ENCODE measurements at places on chromosomes 3 and 15.

DNA sequence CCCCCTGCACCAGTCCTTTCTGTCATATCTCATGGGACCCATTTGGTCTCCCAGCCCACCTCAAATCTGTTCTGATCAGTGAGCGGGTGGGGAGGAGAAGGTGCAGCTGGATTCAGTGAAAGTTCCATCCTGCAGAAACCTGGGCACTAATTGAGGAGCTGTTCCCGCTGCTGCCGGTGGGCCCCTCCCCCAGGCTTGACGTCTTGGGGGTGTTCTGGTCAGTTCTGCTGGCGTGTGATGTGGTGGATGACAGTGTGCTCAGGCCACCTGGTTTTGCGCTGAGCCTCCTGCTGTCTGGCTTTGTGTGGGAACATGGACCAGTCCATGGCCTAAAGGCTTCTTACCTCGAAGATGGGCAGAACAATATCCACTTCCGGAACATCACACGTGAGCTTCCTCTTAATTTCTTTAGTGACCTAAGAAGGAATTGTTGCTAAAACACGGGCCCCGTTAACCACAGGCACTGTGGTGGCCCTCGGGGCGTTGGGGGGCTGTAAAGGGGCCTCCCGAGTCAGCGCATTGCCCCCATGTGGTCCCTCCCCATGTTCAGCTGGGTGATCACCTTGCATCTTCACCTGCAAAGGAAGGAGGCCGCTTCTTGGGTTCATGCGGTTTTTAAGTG lies 59.7 kb downstream of the RGMA start:
- DNase-seq = no peak

GRCh38 chr3:53102601-53103147 lies 27.6 kb downstream of the RFT1 start:
- no peak for DNase-seq

DNA sequence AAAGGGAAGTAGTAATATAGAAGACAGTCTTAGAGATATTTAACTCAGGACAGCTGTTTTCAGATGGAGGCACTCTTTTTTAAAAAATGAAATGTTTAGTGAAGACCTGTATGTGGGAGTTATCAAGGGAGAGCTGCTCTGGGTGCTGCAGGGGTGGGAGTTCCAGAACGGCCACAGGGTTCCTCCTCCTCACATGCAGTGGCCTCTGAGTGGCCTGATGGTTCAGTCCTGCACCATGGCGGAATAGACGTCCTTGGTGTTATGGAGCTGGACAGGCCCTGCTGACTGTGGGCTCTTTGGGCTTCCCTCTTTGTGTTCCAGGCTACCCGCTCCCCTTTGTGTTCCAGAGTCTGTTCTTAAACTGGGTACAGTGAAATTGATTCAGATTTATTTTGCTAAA lies 126.1 kb downstream of the CHST2 start:
- DNase-seq = no peak

DNA sequence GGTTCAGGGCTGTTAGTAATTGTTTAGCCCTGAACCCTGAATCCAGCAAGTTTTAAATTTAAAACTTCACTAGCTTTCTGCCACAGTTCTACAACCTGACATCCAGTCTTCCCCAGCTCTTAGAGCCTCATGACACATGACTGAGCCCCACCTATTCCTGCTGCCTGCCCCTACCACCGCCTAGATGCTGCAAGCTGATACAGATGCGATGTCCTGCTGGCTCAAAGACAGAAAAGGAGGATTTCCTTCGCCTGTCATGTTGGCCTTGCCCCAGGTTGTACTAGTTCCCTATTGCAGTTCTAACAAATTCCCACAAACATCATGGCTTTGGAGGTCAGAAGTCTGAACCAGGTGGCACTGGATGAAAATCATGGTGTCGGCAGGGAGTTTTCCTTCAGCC lies 510.6 kb upstream of the PPP2R3A start:
- no peak for DNase-seq

DNA sequence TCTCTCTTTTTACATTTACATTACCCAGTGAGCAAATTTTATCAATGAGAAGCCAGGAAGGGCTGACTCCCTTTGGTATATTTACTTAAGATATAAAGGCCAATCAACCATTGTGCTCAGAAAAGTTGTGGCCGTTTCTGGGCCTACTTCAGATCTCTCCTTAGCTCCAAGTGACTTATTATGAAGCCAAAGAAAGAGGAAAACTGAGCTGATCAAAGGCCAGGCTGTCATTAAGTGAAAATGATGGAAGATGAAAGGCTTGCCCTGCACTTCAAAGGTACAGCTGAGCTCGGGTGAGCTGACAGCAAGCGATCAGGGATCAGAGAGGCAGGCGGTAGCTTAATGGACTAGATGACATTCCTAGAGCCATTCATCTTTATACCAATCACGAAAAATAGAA lies 24.8 kb downstream of the VGLL4 start:
- DNase-seq = peak; percentile 2

GRCh38 chr15:63045465-63045840 lies 2.9 kb downstream of the TPM1 start:
- no peak for DNase-seq

- DNase-seq = no peak
These were observed 27.1 kb downstream of the CHST2 start for GRCh38 chr3:143146486-143147274.

GRCh38 chr3:23589602-23590001 lies 216.2 kb upstream of the UBE2E1 start:
- no peak for DNase-seq

DNA sequence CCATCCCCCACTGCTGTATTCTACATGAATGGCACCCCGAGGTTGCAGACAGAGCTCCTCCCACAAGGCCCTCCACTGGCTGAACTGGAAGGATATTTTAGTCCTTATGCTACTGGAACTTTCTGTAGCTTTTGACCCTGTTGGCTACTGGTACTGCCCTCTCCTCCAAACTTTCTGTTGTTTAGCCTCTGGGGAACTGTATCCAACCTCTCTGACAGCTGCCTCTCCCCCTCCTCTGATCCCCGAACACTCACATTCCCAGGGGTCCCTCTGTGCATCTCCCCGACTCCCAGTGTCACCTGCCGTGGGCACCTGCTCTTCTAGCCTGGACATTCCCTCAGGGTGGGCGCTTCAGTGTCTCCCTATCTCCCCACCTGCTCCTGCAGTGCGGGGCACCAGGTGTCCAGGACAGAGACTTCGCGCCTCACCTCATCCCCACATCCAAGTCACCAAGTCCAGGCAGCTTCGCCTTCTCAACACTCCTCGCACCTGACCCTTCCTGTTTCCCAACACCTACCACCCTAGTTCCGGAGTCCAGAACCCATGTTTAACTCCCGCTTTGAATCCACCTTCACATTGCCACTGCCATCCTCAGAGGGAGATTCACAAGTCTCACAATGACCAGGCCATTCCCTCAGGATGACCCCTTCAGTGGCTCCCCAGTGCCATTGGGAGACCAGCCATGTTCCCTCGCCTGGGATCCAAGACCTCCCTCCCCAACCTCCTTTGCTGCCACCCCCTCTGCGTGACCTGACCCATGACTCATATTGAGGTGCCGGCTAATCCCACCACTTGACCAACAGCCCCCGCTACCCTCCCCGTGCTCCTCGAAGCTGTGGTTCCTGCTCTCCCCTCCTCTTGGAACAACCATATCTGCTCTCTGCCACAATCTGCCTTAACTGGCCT lies 34.2 kb downstream of the BDH1 start:
- DNase-seq = no peak

GRCh38 chr3:101381809-101382208 lies 61.4 kb upstream of the IMPG2 start:
- DNase-seq = peak; percentile 71

DNA sequence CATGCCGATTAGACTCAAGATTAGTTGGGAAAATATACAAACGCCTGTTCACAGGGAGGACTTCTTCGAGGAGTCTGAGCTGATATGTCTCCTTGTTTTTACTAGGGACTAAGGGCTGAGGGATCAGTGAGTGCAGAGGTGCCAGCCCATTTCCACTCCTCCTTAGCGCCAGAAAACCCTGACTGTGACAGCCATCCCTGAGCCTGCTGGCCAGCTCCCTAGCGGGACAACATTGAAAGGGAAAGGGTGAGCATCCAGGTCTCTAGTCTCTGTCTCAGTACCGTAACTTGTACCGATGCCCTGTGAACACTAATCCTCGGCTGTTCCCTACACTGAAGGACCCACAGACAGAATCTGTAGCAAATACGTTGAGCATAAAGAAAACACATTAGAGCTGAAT lies 243.4 kb downstream of the WNT5A start:
- peak; percentile 42 for DNase-seq

DNA sequence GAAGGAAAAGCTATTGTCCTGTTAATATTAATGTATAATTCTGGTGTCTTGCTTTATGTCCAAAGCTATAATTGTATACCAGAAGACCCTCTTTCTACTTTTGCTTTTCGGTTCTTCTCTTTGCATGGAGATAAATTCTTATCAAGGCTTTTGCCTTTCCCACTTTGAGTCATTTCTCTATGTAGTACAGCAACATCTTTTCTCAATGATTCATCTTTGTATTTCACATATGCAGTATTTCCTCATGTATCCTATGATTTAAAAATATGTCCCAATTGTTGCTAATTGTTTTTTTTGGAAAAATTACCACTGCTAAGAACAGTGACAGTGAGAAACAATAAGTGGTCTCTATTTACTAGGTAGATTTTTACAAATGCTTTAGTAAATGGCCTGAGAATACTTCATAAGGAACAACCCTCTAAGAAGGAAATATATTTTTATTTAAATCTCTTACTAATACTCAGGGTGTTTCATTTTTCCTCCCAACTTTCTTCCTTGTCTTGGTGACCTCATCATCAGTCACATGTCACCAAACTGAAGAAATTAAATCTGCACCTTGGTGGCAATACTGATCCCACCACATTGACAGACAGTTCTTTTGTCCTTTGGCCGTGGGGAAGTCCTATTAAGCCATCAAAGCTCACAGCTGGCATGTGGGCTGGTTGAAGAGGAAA lies 290.6 kb downstream of the SATB1 start:
- no peak for DNase-seq

GRCh38 chr3:152071924-152072323 lies 196.8 kb upstream of the MBNL1 start:
- peak; percentile 53 for DNase-seq

DNA sequence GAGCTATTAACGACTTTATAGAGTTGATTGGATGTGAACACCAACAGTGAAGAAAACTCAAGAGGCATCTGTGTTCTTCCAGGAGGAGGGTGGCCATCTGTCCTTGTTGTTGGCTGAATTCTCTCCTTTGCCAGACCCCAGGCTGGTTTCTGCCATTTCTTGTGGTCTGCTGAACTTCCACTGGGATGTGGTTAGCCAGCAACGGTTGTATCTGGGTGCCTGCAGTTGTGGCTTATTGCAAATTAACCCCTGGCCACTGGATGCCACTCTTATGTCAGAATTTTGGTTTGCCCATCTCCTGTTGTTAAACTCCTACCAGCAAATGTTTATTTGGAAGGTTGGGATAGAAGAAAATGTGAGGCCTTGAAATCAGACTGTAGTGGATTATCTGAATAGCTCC lies 163.6 kb upstream of the TBC1D5 start:
- DNase-seq = no peak

- no peak for DNase-seq
These were observed 34.2 kb downstream of the GABRA5 start for GRCh38 chr15:26901041-26901440.

GRCh38 chr3:123651449-123652341 lies 66.8 kb upstream of the HACD2 start:
- no peak for DNase-seq

GRCh38 chr15:25905140-25905539 lies 42.0 kb upstream of the ATP10A start:
- DNase-seq = no peak

DNA sequence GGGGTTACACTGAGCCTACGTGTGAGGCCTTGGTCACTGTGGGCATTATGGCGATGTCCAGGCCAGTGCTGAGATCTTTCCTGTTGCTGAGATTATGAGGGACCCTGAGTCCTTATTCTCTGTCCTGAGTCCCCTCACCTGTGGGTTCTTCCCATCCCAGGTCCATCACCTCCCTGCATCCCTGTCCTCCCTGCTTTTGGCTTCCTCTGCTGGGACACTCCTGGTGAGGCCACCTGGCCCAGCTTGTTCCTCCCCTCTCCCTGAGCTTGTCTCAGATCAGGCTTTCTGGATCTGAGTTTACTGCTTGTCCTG lies 36.1 kb downstream of the AMOTL2 start:
- no peak for DNase-seq

DNA sequence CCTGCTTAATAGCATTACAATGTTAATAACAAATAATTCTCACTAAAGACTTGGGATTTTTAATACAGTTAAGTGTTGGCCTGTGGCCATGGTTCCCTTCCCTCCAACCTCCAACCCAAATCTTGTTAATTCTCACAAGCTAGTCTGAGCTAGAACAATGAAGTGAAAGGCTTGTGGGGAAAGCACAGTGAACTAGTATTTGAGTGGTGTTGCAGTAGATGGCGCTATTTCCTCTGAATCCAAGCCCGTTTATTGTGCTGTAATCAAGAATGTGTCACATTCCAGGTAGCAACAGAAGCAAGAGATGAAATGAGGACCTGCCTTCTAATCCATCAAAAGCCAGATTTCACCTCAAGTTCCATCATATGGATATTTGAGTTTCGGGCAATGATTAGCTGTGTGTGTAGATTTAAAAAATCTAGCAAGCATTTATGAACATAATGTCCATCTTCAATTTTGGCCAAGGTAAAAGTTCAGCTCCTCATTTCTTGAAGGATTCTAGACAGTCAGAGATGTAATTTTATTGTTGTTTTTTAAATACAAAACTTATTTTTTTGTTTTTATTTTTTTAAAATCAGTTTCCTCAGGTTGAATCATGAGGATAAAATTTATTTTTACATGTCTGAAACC lies 160.7 kb downstream of the SQOR start:
- peak; percentile 84 for DNase-seq

DNA sequence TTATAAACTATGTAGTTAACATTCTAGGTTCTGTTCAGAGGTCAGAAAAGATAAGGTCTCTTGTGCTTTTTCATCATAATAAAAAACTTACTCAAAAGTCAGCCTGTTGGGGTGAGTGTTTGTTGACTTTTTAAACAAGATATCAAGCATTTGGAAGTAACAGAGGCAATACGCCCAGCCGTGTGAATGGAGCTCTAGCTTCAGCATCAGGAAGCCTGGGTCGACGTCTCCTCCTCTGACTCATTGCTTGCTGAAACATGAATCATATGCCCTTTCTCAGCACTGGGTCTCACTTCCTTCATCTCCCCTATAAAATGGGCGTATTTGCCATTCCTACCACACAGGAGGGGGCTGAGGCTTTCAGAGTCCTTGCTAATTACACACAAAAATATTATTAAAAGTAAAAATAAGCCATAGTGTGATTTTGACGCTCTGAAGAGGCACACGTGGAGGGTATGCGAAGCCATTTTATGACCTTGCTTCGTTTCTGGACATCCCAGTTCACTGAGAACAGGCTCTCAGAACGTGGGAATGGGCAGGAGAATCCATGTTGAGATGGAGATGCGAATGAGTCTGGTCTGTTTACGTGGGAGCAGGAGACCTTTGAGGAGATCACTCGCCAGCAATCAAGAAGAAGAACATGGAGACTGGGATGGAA lies 220.8 kb upstream of the TPRG1 start:
- no peak for DNase-seq

DNA sequence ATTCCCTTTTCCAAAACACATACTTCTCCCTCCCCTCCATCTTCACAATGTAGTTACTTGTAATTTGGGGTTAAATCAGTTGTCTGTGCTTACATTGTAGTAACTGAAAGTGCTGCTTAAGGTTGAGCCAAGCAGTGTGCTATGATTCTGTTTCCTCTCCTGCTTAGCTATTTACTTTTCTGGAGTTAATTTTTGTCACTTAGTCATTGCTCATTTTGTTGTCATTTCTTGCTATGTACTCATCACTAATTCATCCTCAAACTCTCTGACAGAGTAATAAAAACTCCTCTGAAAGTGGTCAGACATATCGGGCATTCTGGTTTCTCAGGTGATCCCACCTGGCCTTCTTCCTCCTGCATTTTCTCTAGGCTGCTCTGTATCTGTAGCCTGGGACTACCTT lies 80.7 kb downstream of the PPARG start:
- no peak for DNase-seq

- no peak for DNase-seq
These were observed 191.8 kb upstream of the CGNL1 start for GRCh38 chr15:57184502-57184901.

Measured in NCI-H1105 treated with DMSO at 0.1 percent for 48 hours (cell line).